SW480 (cell line): ENCODE measurements at places on chromosomes 16 and 17.
A peak's percentile ranks its signal among the peaks of the same experiment; 100 is the strongest.

GRCh38 chr16:13571036-13571435 lies 348.9 kb upstream of the ERCC4 start:
- DNase-seq, result no peak

DNA sequence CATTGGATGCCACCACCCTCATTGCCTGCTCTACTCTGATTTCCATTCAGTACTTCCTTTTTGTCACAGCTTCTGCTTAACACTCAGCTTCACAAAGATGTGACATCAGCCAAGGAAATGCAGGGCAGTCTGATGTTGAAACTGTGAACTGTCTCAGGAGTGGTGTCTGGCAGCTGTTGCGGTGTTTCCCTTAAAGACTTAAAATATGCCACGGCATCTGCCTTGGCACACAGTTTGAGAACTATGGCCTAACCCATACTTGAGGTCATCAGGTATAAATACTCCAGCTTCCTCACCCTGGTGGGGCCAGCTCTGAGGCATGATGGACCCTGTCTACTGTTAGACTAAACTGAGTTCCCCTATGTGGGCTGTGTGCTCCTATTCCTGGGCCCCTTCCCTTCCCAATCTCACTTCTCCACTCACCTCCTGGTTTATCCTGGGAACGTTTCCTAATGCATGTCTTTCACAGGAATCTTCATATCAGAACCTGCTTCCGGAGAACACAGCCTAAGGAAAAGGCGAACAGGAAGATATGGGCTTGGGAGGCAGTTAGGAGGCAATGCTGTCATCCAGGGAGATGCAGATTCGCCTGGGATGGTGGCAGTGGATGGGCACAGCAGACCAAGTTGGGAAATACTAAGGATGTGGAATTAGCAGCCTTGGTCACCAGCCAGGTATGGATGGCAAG lies 96.5 kb downstream of the WSCD1 start:
- DNase-seq, result no peak

- DNase-seq, result no peak
Observed at GRCh38 chr17:44905006-44906000, 6.1 kb upstream of the EFTUD2 start.

DNA sequence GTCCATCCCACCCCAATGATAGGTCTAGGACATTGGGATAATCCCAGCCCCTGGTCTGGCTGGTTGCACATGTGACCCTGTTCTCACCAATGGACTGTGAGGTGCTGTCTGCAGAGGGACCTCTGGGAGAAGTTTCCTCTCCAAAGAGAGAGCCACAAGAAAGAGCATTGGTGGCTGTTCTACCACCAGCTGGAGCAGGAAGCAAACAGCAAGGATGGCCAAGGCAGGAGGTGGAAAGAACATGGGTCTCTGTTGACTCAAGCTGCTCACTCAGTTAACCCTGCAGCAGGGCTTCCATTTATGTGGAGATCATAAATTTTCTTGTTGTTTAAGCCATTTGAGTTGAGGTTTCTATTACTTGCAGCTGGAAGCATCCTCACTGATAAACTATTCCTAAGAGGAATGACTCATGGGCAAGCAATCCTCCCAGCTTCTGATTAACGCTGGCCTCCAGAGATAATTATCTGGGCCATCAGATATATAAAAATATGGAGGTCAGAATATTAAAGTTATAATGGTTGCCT lies 52.6 kb downstream of the CYB5B start:
- peak; percentile 81 for DNase-seq

DNA sequence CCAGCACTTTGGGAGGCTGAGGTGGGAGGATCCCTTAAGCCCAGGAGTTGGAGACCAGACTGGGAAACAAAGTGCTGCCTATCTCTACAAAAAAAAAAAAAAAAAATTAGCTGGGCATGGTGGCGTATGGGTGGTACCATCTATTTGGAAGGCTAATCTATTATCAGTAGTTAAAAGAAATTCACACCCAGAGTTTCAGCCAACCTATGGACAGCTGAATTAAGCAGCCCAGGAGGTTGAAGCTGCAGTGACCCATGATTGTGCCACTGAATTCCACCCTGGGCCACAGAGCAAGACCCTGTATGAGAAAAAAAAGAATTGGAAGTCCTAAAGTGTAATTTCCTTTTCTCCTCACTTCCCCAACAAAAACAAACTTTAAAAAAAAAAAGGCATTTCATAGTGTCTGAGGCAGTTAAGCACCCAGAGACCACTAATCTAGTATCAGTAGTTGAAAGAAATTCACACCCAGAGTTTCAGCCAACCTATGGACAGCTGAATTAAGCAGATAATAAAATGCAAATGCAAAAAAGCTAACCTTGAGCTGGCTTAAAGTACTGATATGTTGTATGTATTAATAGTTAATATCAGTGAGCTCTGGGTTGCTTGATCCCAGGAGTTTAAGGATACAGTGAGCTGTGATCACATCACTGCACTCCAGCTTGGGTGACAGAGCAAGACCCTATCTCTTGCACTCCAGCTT lies 18.1 kb downstream of the CLTC start:
- DNase-seq, result no peak

GRCh38 chr17:2405247-2405926 lies 4.5 kb upstream of the MNT start:
- DNase-seq, result no peak

DNA sequence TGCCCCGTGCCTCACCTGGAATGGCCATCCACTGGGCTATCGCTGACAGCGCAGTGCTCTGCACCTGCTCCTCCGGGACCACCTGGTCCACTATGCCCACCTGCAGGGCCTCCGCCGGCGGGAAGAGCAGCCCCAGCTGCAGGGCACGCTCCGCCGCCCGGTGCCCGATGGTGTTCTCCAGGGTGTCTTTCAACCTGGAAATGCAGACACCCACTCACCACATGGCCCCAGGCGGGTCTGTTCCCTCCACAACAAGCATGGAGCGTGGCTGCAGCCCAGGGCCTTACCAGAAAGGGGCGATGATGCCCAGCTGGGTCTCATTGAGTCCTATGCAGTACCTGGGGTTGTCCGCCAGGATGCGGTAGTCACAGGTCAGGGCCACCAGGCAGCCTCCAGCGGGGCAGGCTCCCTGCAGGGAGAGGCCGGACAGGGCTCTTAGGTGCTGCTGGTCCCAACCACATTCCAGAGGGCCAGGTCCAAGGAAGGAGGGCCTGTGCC lies 6.8 kb downstream of the DNASE1L2 start:
- no peak for DNase-seq

GRCh38 chr17:16419074-16419928 lies 3.9 kb downstream of the TRPV2 start:
- DNase-seq, result peak; percentile 86

DNA sequence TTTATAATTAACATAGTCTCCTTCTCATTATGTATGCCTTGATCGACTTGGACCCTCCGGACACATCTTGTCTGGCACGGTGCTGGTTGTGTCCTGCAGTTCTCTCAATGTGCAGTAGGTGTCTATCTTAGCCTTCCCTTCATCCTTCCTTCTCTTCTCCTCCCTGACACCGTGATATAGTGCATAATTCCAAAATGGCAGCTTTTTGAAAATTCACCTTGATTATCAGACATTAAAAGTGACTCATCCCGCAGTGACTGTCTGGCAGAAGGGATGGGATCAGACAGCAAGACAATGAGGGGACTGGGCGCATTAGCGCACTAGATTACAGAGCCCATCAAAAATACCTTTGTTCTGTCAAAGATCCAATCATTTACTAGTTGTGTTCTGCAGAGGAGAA lies 70.0 kb upstream of the PMFBP1 start:
- DNase-seq, result peak; percentile 48

- DNase-seq, result no peak
Observed at GRCh38 chr17:8651013-8651412, 20.5 kb upstream of the MYH10 start.

DNA sequence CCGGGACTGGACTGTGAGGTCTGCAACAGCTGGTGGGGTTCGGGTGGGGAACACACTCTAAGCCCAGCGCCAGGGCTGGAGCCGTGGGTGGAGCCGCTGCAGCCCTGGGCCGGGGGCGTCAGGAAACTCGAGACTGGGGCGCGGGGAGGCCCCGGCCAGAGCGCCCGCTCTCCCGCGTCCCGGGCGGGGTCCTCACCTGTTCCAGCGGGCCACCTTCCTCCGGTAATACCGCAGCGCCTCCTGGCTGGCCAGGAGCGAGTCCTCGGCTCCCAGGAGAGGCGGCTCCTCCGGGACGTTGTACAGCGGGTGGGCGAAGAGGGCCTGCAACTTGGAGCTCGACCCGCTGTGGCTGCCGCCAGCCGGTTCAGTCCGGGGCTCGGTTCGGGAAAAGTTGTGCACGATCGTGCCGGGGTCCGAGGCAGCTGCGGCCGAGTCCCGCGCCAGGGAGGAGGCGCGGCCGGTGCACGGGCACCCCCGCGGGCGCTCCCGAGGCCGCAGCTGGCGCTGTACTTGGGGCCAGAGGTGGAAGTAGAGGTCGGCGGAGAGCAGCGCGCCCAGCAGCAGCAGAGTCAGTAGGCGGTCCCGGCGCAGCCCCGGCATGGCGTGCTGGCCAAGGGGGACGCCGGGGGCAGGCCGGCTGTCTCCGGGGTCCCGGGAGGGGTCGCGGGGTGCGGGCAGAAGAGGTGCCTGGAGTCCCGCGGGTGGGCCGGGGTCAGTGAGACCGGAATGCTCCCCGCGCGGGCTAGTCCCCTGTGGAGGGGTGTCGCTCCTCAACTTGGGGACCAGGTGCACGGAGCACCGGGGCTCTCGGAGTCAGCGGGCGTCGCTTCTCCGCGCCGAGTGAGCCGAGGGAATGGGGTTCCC lies 868 bp downstream of the FAM20A start:
- no peak for DNase-seq

DNA sequence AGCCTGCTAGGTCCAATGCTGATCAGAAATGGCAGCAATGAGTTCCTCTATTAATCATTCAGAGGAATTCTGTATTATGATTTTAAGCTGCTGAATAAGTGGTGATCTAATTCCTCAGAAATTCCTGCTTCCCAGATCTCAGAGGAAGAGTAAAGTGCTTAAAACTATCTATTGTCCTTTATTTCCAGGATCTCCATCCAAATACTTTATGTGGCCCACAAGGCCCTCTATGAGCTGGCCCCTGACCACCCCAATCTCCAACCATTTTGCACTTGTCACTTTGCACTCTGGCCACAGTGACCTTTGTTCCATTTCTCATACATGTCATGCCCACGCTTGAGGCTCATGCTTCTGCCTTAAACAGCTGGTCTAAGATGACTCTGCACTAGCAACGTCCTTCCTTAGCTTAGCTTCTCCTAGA lies 93.7 kb downstream of the CA10 start:
- DNase-seq, result no peak

DNA sequence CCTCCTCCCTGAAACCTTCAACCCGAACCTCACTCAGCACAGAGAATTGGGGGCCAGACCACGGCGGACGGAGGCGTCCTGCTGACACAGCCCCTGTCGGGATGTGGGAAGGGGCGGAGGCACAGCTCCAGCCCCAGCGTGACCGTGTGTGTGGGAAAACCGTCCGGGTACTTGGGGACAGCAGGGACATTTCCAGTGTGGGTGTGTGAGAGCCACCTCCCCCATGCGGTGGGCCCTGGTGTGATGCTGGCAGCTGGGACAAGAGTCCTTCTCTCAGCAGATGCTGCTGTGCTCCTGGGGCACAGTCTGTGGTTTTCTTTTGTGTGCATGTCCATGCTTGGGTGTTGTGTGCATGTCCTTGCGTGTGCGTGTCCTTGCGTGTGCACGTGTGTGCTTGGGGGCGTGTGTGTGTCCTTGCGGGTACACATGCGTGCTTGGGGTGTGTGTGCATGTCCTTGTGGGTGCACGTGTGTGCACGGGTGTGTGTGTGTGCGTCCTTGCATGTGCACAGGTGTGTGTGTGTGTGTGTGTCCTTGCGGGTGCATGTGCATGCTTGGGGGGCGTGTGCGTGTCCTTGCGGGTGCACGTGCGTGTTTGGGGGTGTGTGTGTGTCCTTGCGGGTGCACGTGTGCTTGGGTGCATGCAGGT lies 16.9 kb downstream of the CENPX start:
- peak; percentile 67 for DNase-seq

GRCh38 chr17:39963829-39964228 lies 1.0 kb downstream of the GSDMA start:
- DNase-seq, result peak; percentile 39

GRCh38 chr16:4679156-4679849 lies 14.1 kb upstream of the NUDT16L1 start:
- DNase-seq, result no peak

DNA sequence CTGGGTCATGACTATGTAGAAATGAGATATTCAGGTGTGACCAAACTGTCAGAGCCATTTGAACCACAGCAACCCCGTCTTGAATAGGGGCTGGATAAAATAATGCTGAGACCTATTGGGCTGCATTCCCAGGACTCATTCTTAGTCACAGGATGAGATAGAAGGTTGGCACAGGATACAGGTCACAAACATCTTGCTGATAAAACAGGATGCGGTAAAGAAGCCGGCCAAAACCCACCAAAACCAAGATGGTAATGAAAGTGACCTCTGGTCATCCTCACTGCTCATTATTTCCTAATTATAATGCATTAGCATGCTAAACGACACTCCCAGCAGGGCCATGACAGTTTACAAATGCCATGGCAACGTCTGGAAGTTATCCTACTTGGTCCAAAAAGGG lies 545.5 kb downstream of the TMEM114 start:
- DNase-seq, result no peak

DNA sequence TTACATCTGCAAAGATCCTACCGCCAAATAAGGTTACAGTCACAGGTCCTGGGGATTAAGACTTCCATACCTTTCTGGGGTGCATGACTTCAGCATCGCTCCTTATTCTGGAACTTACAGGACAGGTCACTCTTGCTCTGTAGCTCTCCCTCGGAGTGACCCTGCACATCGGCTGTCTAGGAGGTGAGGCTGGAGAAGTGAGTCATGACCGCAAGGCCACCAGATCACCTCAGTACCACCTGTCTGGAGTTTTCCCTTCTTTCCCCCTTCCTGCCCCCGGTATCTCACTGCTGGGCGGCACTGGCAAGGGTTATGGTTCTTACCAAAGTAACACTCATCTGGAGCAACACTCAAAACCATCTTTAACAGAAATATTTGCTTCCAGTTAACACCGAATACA lies 374.8 kb downstream of the SLC39A11 start:
- no peak for DNase-seq

DNA sequence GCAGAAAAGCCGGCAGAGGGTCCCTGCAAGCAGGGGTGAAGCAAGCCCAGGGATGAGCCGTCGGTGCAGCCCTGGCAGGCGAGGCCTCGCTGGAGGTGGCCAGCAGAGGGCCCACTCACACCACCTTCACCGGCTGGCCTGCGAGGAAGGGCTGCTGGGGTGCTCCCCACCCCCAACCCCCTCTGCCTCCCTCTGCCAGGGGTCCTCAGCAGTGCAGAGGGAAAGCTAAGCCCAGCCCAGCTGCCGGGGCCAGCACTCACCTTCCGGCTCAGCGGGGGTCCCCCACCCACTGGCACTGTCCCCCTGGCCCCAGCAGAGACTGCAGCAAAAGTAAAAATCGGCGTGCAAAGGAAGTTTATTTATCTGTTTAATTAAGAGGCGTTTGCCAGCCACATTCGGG lies 113.4 kb downstream of the ENGASE start:
- DNase-seq, result no peak
